CD4-positive, alpha-beta memory T cell (primary cell): ENCODE measurements at places on chromosomes 4 and X.
A peak's percentile ranks its signal among the peaks of the same experiment; 100 is the strongest.

- DNase-seq = no peak
Observed at GRCh38 chrX:123215397-123216089, 31.5 kb downstream of the GRIA3 start.

DNA sequence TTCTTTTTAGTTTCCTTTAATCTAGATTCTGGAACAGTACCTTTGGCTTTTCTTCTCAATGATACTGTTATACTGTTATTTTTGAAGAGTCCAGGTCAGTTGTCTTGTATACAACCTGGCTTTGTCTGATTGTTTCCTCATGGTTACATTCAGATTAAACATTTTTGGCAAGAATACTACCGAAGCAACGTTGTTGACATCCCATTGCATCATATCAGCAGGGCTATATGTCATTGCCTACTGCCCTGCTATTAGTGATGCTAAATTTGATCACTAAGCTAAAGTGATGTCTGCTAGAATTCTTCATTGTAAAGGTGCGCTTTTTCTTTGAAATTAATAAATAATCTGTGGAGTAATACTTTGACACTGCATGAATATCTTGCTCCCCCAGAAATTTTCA lies 5.8 kb upstream of the ATP1B4 start:
- DNase-seq = no peak

DNA sequence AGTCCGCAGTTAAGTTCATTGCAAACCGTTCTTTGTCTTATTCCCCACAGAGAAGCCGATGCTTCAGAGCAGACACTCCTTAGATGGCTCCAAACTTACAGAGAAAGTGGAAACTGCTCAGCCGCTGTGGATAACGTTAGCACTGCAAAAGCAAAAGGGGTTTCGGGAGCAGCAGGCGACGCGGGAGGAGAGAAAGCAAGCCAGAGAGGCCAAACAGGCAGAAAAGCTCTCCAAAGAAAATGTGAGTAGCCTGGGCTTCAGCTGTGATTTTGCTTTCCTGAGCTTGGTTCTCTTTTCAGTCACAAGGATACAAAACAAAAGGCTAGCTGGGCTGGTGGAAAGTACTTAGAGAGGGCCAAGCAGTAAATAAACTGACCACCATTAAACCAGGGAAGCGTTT lies 64.0 kb downstream of the AASDH start:
- DNase-seq = no peak

GRCh38 chrX:37787423-37787869 lies 7.6 kb downstream of the CYBB start:
- DNase-seq = no peak

- peak; percentile 39 for DNase-seq
Observed at GRCh38 chr4:15341733-15342300, 86.0 kb upstream of the C1QTNF7 start.

- no peak for DNase-seq
Observed at GRCh38 chr4:72442147-72442546, 126.9 kb downstream of the ADAMTS3 start.

- DNase-seq = no peak
Observed at GRCh38 chr4:21802406-21802805, 146.2 kb downstream of the KCNIP4 start.

DNA sequence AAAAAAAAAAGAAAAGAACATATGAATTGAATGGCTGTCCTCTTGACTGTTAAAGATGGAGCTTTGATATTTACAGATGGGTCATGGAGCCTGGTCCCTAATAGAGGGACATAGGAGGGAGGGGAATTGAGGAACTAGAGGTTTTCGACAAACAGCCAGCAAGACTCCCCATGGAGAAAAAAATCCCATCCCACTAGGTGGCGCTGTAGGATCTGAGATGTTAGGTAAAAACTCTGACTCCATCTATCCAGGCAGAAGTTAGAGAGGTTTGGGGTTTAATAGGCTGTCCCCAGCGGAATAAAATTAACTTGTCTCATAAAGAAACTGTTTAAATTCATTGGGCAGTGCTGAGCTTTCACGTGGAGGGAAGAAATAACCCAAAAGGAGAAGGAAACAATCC lies 45.9 kb downstream of the HMGB2 start:
- peak; percentile 52 for DNase-seq

- DNase-seq = no peak
Observed at GRCh38 chr4:37538931-37539330, 147.2 kb downstream of the RELL1 start.

GRCh38 chrX:11214346-11215190 lies 78.6 kb upstream of the AMELX start:
- no peak for DNase-seq

DNA sequence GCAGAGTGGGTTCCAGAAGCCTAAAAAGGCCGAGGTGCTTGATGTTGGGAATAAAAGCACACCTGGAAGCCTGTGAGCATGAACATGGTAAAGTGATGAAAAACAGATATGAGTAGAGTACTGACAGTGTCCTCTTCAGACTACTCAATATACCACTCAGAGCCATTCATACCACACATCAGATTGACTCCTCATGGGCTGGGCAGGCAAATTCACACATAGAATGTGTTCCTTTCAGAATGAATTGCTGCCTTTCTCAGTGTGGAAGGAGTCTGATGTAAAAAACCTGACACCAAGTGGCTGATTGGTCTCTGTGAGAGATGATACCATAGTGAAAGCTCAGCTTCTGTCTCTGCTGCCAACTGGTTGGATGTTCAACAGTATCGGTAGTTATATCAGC lies 442.7 kb downstream of the RAPGEF2 start:
- no peak for DNase-seq

DNA sequence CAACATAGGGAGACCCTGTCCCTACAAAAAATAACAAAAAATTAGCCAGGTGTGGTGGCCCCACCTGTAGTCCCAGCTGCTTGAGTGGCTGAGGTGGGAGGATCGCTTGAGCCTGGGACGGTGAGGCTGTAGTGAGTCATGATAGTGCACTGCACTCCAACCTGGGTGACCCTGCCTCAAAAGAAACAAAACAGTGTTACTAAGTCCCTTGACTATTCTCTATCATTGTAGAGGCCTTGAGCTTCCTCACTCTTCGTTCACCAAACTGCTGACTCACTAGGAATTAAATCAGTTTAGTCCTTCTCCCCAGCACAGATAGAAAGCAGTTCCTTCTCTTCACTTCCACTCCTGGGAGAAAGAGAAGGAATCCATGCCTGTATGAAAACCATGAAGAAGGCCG lies 14.5 kb downstream of the CDS1 start:
- DNase-seq = no peak

GRCh38 chr4:111905511-111905910 lies 239.7 kb upstream of the FAM241A start:
- DNase-seq = no peak

GRCh38 chr4:1041147-1041935 lies 29.9 kb downstream of the FGFRL1 start:
- peak; percentile 29 for DNase-seq

GRCh38 chr4:111043286-111043685 lies 420.4 kb upstream of the PITX2 start:
- DNase-seq = no peak

DNA sequence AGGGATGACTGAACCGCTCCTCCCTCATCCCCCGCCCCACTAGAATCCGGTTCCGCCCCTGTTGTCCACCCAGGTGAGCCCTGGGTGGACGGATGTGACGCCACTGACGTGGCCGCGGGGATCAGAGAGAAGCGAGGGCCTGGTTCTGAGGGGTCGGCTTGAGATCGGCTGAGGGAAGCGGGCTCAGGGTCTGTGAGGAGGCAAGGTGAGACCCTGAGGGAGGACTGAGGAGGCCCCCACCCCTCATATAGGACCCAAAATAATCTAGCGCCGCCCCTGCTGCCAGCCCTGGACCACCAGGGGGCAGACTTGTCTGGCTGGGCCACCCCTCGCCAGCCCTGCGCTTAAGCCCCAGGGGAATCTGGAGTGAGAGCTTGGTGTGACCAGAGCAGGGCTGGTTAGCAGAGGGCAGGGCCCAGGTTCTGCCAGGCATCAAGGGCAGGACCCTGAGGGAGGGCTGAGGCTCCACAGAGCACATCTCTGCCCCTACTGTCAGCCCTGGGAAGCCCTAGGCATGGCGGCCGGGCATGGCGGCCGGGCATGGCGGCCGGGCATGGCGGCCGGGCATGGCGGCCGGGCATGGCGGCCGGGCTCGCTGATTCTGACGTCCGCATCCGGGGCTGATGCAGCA lies at the start of gene MAGEA8:
Gene MAGEA8, plus strand, starts transcription at position 103 of the 631 bp plus-strand sequence. CDS start 3,090 bp downstream, outside the sequence.
- DNase-seq = no peak

- no peak for DNase-seq
Observed at GRCh38 chrX:119427024-119427794, 28.1 kb downstream of the SLC25A43 start.

GRCh38 chrX:16578218-16578617 lies 71.7 kb upstream of the S100G start:
- DNase-seq = no peak

DNA sequence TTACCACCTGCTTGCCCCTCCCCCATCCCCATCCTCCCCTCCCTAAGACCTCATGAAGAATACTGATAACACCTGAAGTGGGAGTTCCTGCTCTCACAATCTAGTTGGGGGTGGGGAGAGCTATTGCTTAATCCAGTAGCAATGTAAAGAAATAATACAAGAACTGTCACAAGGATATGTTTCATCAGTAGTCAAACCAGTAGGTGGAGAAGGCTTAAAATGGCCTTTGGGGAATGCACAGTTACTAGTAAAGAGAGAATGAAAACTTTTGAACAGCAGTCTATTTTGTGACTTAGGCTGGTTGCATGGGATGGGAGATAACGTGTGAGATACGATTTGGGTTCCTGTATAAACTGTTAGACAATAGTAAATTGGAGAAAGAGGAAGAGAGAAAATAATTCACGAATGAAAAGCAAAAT lies 6.0 kb downstream of the GALNT7 start:
- no peak for DNase-seq

DNA sequence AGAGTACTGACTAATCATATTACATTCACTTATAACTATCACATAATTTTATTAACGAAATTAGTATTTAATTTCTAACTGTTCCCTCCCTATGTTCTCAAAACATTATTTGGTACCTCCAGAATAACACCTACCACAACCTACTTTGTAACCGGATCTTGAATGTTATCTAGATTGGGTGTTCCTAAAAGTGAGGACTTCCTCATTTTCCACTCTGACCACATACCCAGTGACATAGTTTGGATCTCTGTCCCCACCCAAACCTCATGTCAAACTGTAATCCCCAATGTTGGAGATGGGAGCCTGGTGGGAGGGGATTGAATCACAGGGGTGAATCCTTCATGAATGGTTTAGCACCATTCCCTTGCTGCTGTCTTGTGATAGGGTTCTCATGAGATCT lies 21.8 kb downstream of the NR3C2 start:
- no peak for DNase-seq

DNA sequence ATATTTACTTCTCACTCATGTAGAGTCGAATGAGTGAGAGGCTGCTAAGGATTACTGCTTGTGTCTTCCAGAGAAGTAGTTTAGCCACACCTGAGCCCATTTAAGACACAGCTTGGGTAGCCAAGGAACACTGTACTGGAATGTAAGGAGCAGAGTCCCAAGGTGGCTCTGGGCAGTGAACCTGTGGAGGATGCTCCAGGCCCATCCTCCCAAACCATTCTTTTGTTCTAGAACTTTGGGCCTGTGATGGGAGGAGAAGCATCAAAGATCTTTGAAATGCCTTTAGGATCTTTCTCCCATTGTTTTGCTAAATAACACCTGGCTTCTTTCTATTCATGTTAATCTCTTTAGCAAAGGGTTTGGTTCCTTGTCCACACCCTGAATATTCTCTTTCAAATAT lies 162.2 kb downstream of the KLHL4 start:
- DNase-seq = no peak

- no peak for DNase-seq
Observed at GRCh38 chrX:10484683-10485247, 135.6 kb downstream of the MID1 start.

DNA sequence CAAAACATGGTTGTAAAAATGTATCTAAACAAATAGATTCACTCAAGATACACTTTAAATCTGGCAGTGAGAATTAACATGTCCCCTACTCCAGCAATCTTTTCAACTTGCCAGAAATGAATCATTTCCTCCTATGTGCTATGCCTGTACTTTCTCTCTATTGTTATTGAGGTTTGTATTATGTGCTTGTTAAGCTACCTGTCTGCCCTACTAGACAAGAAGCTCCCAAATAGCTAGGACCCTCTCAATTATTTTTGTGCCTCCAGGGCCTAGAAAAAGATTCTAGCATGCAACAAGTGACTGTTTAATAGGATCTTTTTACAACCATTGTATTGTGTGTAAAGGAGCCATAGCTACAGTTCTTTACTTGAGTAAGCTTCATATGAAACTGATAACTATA lies 3.5 kb upstream of the SAP30 start:
- DNase-seq = no peak

DNA sequence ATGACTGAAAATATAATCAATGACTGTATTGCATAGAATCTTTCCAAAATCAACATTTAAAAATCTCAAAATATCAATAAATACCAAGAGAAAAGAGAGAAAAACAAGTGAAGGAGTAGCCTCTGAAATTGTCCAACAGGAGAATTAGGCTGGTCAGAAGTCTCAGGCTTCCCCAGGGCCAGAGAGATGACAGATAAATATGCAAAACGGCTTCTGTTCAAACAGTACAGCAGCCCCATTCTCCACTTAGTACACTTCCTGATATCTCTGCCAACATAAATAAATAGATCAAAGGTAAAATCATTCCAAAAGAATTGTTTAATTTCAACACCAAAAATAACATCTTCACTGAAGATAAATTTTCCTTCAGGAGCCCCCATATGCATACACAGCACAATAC lies 204.7 kb upstream of the GABRA2 start:
- no peak for DNase-seq

DNA sequence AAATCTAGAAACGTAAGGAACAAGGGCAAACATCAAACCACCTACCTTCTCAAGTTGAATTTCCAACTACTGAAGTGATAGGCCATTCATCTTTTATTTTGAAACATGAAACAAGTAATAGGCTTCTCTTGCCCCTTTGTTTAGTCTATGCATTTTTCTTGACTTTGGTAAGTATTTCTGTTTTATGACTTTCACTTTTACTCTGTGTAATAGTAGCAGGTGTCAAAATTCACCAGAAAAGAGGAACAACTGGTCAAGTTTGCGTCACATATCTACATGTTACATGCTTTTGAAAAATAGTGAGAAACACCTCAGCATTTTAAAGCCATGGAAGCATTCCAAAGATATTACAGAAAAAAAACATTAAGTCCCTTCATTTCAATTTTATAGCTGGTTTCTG lies 157.1 kb upstream of the FTHL17 start:
- DNase-seq = no peak

- no peak for DNase-seq
Observed at GRCh38 chr4:83247415-83248357, 36.9 kb downstream of the COQ2 start.
